ENCODE measurements at places on chromosomes 4 and X.

DNA sequence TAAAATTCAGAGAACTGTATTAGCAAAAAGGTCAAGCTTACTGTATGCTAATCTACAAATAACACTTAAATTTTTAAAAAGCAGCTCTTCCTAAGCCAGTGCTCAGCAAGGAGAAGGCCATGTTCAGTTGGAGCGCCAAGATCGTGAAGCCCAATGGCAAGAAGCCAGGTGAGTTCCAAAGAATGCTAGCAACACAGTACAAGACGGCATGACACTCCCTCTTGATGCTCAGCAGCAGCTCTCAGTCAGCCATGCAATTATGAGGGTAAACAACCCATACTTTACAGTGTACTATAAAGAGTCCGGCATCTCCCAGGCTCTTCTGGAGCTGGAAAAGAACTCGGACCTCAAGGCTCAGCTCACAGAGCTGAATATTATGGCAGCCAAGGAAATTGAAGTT, 34.9 kb downstream of the STX18 start:
- no peak for DNase-seq

DNA sequence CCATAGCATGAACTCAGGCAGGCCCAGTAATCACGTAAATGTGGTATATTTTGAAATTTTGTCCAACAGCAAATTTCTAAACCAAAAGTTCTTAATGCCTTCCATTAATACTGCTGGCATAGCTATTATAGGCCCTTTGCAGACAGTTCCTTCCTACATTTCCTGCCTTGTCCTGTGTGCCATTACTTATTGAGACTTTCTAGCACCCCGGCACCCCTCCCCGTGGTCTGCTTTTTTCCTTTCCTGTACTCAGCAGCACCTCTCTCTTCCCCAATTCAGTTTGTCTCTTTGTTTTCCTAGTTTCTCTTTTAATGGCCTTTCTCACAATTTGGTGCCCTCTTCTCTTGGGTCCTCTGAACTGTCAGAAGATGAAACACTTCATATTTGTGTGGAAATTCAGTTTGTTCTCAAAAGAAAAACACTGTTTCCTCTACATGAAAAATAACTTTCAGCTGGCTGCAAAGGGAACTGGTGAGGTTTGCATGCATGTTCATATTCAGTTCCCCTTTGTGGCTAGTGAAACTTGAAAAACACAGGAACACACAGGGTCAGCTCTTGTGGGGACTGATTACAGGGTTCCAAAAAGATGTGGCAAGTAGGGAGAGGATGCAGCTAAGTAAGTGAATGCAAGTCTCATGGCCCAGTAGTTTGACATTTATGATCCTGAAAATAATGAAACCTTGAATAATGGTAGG, 17.1 kb downstream of the GPR34 start:
- DNase-seq: no peak

DNA sequence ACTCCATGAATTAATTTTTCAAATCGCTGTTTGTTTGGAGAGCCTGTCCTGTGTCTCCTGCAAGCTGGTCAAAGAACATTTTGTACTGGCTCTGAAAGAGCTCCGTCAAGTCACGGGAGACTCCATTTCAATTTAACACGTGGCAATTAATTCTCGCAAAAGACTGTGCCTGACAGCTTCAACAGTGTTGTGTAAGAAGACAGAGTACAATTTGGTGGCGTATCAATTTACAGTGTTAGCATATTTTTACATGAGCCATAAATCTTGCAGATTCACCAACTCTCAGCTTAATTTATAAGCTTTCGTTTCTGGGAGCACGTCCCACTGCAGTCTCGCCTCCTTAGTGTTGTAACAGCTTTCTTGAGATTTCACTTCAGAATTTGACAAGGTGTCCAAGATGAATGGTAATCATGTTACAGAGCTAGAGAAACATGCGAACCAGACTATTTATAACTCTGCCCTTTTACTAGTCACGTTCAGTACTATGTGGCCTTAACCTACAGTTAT, 70.8 kb downstream of the RWDD4 start:
- no peak for DNase-seq

DNA sequence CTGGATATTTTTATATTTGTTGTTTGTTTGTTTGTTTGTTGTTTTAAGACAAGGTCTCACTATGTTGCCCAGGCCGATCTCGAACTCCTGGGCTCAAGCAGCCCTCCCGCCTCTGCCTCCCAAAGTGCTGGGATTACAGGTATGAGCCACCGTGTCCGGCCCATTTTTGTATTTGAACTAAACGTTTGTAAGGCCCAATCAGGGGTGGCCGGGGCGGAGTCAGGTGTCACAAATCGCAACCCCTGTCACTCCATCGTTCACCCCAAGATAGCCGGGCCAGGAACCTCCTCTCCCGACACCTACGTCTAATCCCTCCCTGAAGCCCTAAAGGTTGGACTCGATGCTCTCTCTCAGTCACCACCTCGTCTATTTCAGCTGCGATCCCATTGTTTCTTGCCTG, 722 bp upstream of the EFHC2 start:
- no peak for DNase-seq

DNA sequence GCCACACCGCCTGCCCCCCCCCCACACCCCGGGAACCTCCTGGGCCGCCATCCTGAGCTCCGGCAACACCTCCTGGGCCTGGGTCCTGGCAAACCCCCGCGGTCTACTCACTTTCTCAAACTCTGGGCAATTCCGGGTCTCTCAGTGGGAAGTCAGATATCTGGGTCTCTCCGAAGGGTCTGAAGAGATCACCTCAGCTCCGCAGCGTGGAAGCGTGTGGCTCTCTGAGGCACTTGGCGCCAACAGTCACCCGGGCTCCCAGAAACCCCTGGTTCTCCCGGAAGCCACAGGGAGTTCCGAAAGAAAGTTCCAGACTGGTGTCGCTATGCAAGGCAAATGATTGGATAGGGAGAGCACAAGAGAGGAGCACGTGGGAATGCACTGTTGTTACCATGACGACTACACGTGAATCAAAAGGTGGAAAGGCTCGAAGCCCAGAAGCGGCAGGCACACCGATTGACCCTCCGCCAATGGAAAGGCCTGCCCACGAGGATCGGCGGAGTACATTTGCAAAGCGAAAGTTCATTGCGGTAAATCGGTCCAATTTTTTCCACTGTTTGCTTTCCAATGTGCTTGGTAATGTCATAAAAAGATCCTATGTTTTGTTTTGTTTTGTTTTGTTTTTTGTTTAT, at the start of gene PNMA6E:
Gene PNMA6E, minus strand, starts transcription at position 218 of the 632 bp plus-strand sequence. CDS start 2,501 bp downstream, outside the sequence.
- DNase-seq: no peak

DNA sequence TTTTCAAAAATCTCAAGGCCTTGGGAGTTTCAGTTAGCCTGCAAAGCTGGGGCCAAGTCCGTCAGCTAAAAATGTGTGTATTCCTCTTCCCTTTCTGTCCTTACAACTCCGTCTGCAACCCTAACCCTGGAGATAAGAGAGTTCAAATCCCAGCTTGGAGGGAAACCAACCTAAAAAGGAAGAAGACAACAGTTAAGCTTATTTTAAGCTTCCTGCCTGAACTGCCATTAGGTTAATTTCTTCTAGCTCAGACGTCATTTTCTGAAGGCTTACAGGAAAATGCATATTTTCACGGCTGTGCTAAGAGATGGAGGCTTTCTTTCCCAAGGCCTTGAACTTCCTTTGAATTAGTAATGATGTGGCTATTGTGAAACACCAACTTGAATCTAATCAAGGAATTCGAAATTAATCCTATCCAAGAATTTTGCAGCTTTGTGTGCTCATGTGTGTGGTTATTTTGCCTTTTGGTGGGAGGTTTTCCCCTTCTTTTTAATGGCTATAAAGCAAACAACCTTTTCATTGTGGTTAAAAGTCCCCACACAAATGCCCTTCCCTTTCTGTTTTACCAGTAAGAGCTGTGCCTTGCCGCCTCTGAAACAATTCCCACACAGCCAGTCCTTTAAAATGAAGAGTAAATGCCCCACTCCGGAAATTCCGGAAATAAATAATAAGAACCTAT, 103.5 kb downstream of the IRF2 start:
- DNase-seq: no peak

DNA sequence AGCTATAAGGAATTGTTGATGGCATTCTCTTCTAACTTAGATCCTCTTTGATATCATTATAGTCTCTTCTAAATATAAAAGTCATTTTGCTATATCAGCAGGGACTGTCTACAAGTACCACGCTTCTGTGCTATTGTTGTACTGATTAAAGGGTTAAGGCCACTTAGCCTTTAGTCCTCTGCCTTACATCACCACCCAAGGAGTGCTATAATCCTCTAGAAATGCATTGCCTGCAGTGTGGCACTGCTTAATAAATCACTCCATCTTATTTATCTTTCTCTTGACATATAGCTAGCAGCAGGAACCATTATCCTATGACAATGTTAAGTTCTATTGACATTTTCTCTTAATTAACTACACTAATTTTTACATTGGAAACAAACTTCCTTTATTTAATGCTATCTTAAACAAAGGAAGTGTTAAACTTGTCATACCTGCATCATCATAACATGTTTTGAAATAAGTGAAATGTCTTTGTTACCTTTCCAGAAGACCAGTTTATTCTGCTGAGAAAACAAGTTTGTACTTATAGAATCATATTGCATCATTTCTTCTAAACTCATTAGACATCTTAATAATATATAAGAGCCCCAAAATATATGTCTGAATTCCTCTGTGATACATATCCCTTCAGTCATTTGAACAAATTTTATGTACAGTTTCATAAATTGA, 360.9 kb upstream of the ATOH1 start:
- DNase-seq: no peak

DNA sequence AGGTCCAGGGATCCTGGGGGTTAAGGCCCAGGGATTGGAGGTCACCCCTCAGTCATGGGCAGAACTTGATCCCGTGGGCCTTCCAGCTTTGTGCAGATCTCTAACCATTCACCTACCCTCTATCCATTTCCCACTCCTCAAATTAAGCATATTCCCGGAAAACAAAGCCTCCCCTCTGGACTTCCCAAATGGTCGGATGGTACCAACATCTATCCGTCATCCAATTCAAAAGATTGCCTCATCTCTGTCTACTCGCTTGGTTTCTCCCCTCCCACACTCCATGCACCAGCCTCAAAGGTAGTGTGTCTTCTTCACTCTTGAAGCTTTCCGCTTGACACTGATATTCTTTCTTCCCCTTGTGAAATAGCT, 473 bp upstream of the BCLAF3 start:
- DNase-seq: no peak

DNA sequence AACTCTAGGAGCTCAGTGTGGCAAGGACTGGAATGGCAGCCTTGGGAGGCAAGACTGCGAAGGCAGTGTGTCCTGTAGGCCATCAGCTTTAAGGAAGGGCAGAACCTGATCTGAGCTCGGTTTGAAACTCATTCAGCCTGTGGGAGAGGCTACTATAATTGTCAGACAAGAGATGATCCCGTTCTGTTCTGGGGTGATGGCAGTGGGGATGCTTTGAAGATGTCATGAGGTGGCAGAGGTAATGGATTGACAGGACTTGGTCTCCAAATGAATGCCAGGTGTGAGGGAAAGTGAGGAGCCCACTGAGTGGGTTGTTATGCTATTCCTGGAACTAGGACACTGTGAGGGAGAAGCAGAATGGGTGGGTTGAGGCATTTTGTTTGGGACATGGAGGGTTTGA, 144.9 kb downstream of the PJA1 start:
- DNase-seq: no peak

- no peak for DNase-seq
These were observed 110.4 kb downstream of the FRAS1 start for GRCh38 chr4:78167510-78167909.

GRCh38 chr4:141814499-141814898, 178.1 kb downstream of the IL15 start:
- DNase-seq: no peak

- DNase-seq: no peak
These were observed 405.2 kb upstream of the CNKSR2 start for GRCh38 chrX:20968996-20969395.

GRCh38 chr4:160142579-160142978, 1039.7 kb downstream of the RAPGEF2 start:
- DNase-seq: no peak

GRCh38 chr4:69054578-69055200, 41.6 kb upstream of the UGT2B7 start:
- no peak for DNase-seq

- DNase-seq: no peak
These were observed 325.5 kb downstream of the PCDH18 start for GRCh38 chr4:137206781-137207180.

- no peak for DNase-seq
These were observed 105.9 kb downstream of the TEX13A start for GRCh38 chrX:105114554-105115130.

DNA sequence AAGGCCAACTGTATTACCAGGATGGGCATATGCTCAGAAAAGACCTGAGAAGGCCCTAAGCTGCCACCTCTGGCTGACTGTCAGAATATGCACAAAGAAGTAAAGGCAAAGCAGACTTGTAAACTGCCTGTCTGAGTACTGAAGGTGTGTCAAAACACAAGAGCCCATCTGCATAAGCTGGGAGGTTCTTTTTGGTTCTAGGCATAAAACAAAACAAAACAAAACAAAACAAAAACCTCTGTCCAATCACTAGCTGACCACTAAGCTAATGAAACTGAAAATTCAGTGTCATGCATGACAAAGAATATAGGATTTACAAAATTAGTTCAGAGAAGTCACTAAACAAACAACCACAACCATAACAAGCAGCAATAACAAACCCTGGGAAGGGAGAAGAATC, 20.6 kb downstream of the SH3D19 start:
- DNase-seq: no peak

DNA sequence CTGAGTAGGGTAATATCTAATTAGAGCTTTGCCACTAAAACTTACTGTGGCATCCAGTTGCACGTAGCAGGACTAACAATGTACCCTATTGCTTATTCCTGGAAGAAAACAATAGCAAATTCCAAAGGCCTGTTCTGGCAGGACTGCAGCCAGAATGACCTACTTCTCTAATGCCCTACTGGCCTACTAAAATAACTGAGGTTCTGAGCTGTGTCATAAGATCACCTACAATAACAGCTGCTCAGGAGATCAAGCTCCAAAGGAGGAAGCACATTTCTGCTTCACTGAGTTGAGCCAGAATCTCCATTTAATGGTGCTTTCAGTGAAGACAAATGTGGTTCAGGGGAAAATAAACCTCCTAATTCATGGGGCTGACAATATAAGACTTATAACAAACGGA, 42.2 kb upstream of the CXCL8 start:
- no peak for DNase-seq

DNA sequence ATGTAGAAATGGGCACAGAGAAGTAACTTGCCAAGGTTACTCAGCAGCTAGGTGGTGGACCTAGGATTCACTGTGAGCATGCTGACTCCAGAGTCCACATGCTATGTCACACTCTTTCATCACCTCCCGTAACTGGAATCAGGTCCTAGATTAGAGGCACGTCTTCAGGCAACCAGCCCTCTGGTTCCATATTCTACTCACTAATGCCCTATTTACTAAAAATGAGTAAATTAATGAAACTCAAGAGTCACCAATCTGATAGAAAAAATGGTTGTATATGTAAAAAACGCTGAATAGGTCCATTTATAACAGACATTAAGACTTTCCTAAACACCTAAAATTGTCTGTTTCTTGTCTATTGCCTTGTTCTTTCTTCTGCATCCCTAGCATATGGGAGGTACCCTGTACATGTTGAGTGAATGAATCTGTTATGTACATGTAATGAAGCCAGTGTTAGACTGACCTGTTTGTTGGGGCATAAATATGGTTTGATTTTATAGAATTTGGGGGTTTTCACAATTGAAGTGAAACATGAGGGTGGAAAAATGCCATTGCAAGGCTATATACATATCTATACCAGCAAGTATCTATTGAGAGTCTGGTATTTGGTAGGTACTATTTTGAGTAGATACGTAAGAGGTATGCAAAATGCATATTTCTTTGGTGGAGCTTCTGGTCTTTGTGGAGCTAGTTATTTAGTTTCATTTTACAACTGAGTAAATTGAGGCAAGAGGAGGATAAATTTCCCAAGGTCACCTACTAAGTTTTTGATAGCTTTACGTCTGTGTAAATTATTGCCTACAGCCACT, 7.5 kb upstream of the RUFY3 start:
- no peak for DNase-seq

- DNase-seq: no peak
These were observed 393.6 kb downstream of the GRXCR1 start for GRCh38 chr4:43286137-43286536.
